Midbrain (tissue), 1 donor: ENCODE measurements at places on chromosomes 4 and X.

DNA sequence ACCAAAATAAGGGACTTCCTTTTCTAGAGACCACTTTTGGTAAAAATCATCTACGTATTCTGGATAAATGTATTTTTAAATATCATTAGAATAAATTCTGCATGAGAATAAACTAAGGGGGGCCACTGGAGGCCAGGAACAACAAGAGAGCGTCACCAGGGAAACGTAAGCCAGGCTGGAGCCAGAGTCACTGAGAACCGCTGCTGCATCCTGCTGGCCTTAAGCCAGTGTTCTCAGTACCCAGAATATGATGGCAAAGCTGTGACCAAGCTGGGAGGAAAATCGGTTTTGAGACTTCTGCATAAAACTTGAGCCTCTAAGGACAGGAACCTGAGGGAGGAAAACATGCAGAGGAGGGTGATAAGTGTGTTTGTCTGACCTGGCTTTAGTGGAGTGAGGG is 63.0 kb upstream of the FAM9A start:
- peak; percentile 21 for DNase-seq

DNA sequence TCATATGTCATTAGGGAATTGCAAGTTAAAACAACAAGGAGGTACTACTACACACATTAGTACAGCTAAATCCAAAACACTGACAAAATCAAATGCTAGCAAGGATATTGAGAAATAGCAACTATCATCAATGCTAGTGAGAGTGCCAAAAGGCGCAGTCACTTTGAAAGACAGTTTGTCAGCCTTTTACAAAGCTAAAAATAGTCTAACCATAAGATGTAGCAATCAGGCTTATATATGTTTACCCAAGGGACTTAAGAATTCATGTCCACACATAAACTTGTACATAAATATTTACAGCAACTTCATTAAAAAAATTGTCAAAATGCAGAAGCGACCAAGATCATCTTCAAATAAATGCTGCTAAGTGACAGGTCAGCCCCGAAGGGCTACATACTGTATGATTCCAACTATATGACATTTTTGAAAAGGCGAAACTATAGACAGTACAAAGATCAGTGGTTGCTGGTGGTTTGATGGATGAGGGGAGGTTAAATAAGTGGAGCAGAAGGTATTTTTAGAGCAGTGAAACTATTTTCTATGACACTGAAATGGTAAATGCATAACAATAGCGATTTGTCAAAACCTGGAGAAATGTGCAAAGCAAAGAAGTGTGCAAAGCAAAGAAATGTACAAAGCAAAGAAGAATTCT is 704.8 kb downstream of the ARAP2 start:
- DNase-seq, result no peak

GRCh38 chrX:78326401-78326800 is 1.0 kb downstream of the CYSLTR1 start:
- DNase-seq, result no peak

DNA sequence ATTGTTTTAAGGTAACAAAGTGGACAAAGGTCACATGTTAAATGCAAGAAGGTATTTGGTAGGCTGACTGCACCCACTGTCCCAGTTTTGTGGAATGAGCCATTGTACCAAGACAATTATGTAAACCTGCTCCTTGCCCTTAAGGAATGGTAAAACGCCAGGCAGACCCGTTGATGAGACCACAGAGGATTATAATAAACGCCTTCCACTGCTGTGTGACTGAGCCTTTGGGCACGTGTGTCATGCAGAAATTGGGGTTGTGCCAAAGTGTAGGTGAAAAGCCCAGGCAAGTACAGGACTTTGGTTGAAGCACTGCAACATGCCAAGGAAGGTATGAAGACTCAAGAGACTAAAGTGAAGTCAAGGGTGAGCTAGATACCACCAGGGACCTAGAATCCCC is 59.7 kb downstream of the LRRC66 start:
- no peak for DNase-seq

DNA sequence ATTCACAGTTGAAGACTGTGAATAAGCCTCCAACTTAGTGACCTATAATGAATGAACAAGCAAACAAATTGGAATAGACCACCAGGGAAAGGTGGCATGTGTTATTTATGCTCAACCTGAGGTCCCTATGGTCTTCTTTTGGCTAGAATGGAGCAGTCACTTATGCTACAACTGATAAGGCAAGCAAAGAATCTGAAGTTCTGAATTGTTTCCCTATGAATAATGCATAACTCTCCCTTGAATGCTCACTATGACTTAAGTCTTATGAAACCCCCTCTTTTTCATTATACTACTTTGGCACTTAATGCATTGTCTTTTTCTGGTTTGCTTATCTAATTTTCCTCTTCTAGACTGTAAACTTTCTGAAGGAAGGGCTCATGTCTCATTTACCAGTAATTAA is 2.6 kb downstream of the GIMD1 start:
- DNase-seq, result no peak

GRCh38 chrX:104430742-104431119 is 135.3 kb upstream of the IL1RAPL2 start:
- no peak for DNase-seq

GRCh38 chr4:120000591-120001296 is 65.9 kb downstream of the MAD2L1 start:
- DNase-seq, result no peak

DNA sequence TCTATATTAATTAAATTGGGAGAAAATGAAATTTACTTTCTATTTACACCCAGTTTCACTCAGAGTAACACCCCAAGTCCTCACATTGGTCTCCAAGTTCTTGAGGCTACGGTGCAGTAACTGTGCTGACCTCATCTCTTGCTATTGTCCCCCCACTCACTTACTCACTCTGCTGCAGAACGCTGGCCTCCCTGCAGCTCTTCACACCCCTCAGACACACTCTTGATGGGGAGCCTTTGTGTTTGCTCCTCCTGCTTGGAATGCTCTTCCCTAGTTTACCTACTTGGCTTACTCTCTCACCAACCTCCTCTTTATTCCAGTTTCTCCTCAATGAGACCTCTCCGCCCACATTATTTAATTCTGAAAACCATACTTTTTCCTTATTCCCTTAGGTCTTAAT is 22.2 kb upstream of the SPARCL1 start:
- DNase-seq, result no peak

DNA sequence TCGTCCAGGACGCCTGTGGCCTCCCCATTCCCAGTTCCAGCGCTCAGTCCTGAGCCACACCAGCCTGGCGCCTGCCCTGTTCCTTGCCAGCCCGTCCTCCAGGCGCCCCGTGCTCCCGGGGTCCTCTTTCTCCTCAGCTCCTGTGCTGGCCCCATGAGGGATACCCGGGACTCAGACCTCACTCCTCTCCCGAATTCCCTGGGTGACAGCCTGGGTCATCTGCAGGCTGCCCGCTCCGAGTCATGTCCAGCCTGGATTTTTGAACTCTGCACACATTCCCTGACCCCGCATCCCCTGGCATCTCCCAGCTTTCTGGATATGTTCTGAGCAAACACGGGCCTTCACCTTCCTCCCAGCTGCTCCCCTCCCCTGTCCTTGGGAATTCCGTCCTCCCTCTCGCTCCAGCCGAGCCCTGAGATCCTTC is 14.9 kb upstream of the ADD1 start:
- DNase-seq, result no peak

DNA sequence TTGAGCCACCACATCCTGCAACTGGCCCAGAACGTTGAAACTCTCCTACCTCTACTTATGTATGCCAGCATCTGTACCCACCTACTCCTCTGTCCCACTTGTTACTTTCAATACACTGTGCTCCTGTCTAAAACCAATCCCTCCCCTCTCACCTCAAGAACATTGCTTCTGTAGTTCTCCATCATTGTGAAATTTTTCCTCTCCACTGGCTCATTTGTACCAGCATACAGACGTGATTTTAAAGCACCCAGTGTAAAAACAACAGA is 25.5 kb upstream of the USO1 start:
- no peak for DNase-seq

- peak; percentile 3 for DNase-seq
Measured at GRCh38 chrX:46561824-46562657, 11.5 kb upstream of the CHST7 start.

DNA sequence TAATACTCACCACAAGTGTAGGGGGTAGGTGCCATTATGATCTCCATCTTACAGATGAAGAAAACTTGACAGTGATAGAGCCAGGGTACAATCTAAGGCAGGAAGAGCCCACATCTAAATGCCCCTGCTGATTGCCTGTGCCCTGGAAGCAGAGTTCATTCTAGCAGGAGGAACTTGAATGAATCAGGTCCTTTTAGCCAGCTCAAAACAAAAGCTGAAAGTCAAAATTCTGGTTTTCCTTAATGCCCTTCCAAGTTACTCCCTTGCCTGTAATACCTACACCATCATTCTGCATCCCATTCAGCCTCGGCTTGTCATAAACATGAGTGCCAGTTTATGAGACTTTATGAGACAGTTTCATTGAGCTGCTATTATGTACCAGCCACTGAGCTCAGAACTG is 89.6 kb downstream of the SCD5 start:
- no peak for DNase-seq

- DNase-seq, result no peak
Measured at GRCh38 chr4:47519239-47519883, 34.3 kb downstream of the ATP10D start.

- DNase-seq, result no peak
Measured at GRCh38 chr4:94412658-94413038, 39.1 kb upstream of the PDLIM5 start.

- no peak for DNase-seq
Measured at GRCh38 chr4:88991746-88992145, 65.2 kb downstream of the FAM13A start.

- DNase-seq, result no peak
Measured at GRCh38 chrX:120672841-120673530, 43.1 kb upstream of the C1GALT1C1 start.

DNA sequence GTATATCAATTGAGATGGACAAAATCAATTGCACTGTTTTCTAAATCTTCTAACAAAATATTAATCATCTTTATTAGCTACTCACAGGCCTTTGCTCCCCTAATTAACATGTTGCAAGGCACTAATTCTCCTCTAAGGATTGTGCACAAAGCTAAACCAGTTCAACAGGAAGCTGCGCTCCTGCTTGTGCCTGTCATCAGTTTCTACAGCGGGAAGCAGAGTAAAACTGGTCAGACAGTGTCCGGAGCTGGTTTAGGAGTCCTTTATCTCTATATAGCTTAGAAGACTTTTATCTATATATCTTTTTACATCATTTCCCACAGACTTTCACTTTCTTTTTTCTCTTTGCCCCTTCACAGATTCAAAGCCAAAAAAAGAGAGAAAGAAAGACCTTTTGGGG is 79.1 kb downstream of the ELOVL6 start:
- no peak for DNase-seq

GRCh38 chr4:52658641-52659000 is 480 bp downstream of the USP46 start:
- no peak for DNase-seq

- no peak for DNase-seq
Measured at GRCh38 chrX:7568597-7568996, 274.4 kb upstream of the VCX start.

- DNase-seq, result no peak
Measured at GRCh38 chr4:164621886-164622521, 131.9 kb upstream of the SMIM31 start.

DNA sequence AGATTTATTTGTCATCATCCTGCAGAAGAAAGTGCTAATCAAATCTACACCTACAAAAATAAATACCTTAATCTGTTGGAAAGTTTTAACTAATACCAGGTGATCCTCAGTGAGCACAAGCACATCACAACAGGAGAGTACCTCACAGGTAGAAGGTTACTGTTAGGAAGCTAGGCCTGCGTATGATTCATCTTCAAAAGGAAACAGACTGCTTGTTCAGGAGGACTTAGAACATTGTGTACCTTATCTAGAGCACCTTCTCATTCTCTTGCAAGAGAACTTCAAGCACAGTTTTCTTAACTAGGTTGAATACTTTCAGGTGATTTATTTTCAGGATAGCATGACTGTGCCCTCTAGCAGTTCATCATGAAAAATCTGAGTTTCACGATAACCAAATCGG is 54.2 kb downstream of the MND1 start:
- DNase-seq, result no peak

DNA sequence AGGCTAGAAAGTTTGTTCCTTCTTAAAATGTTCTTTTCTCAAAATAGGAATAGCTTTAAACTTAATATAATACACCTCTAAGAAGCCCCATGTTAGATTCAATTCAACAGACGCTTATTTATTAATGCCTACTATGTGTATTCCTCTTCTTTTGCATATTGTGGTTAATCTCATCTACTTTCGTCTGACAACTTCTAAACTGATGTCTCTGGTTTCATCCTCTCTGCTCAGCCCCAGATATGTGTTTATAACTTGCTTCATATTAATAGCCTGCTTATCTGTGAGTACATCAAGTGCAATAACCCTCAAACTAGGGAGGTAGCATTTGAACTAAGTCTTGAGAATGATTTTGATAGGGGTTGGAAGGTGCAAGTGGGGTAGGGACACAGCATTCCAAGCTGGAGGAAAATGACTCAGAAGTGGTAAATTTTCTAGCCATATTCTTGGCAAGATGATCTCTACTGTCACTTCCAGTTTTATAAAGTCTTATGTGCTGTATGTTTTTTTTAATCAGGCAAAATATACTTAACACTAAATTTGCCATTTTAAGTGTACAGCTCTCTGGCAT is 37.0 kb downstream of the STK26 start:
- no peak for DNase-seq

DNA sequence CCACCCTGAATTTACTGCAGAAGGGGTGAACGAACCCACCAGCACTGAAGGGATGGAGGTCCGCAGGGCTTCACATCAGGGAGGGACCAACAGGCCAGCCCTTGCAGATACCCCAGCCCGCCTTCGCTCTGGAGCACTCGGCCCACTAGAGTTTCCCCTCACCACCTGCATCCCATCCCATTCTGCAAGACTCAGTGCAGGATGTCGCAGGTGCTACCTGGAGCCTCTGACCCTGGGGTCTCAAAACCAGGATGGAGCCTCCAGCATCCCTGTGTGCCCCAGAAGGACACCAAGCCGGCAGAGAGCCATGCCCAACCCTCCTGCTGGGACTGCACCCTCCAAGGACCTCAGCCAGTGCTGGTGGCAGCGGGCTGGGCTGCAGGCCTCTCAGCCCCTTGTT is 57.6 kb upstream of the ADRA2C start:
- DNase-seq, result no peak

DNA sequence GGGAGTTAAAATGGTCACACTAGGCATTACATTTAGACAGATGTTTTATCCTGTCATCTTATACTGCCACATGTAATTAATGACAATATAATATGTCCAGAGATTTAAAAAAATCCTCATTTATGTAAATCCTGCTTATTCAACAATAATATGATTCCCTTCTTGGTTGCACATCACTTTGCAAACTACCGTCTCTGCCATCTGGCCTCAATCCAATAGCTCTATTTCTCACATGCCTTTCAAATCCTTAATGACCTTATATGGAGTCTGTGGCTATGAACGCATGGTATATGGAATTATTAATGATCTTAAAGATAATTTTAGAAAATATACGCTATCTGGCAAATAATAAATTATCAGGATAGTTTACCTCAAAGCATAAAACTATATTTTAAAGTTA is 144.5 kb downstream of the NPNT start:
- no peak for DNase-seq

GRCh38 chr4:75823812-75824211 is 78.4 kb downstream of the PPEF2 start:
- DNase-seq, result no peak
